ENCODE measurements at places on chromosomes 11 and 22.

DNA sequence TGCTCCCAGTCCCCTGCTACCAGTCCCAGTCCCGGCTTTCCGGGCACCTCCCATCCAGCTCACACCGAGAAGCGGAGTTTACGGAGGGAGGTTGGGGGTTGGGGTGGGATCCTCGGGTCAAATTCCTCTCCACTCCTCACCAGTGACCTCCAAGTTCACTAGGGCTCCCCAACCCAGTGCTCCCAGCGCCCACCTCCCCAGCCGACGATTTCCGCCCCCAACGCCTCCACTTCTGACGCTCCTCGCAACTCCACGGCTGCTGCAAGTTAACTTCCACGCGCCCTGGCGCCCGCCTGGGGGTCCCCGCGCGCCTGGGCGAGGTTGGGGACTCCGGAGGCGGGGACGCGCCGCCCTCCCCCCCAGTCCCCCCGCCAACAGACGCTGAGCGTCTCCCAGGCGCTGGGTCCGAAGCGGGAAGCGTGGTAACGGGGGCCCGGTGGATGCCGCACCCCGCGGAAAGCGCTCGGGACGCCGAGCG lies 526 bp downstream of the TPST2 start:
- DNase-seq = no peak

GRCh38 chr11:68471360-68472340 lies 11.1 kb downstream of the PPP6R3 start:
- DNase-seq = peak; percentile 54

GRCh38 chr11:132058211-132058772 lies 687.9 kb downstream of the NTM start:
- DNase-seq = no peak

DNA sequence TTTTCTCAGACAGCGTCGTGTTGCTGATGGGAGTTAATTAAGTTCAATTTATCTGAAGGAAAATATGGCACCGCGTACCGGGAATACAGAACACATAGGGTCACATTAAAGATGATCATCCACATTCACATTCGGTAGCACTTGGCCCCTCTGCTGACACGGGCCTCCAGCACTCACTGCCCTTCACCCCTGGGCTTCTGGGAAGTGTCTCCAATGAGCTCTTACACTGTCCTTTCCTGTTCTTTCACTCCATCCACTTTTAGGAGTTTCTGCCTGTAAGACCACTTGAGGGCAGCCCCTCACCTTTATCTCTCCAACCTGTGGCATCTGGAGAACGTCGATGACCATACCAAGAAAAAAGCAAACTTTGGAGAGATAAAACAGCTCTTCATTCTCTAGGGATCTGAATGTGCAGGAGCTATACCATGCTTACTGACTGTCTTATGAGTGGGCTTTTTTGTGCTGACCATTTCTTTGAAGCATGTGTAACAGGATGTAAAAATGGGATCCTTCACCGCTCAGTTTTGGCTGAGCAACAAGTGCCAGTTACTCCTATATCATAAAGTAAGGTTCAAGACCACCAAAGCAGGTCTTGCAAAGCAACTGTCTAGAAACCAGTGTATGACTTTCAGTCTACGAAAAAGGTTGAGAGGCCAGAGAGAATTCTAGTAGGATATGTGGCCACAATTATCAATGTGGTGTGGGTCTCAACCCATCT lies 1.1 kb upstream of the SERGEF start:
- no peak for DNase-seq

DNA sequence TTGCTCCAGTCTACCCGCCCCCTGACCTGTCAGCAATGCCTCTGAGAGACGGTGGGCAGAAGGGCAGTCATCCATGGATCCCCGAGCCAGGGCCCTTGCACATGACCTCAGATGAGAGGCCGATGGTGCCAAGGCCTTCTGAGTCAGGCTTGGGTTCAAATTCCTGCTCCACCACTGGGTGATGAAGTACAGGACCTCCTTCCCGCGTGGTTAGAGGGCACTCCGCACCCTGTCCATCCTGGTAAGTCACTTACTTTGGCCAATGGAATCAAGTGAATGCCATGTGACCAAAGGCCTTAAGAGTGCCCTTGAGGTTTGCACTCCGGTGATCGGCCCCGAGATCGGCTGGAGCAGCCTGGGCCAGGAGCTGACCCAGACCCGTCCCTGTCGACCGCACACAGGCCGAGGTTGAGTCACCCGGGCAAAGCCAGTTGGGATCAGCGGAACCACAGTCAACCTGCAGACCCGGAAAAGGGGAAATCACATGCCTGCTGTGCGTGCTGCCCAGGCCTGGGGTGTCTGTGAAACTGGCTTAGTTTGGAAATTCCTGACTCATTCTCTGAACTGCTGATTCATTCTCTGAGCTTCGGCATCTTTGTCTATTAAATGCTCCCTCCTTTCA lies 48.9 kb downstream of the RTL6 start:
- DNase-seq = no peak

DNA sequence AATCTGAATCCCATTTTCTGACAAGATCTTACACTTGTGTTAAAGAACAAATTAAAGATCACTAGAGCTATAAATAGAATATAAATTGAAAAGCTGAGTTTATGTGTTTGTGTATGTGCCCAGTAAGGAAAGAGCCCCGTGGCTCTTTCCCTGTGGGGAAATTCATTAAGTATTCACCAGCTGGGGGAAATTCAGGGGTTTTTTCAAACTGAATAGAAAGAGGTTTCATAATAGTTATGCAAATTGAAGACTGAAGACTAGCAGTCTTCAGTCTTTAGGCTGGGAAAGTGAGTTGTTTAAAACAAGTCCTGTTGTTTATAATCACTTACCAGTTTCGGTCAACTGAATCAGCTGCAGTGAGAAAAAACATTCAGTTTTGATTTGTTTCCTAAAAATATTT lies 11.3 kb upstream of the MS4A7 start:
- DNase-seq = no peak

DNA sequence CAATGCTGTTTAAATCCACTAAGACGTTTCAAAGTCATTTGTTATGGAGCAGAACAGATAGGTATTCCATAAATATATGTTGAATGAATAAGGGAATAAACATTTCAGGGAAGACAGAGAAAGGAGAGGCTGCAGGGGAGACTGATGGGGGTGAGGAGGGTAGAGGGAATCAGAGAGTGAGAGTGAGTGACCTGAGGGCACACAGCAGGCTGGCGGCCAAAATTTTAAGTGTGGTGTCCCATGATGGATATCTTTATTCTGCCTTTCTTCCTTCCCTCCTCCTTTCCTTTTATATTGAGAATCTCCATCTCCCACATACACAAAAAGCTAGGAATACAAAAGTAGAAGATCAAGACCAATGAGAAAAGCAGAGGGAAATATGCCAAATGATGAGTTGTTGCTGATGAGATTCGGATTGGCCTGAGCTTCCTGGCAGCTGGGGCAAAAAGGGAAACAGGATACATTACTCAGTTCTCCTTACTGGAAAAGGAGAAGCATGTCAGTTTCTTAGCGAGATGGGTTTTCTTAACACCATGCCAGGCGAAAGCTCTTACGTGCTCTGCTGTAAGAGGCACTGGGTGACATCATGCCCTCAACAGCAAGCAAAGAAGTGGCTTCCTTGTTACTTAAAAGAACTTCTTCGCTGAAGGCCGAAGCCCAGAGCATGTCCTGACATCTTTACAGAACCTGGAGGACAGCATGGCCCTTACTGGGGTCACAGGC lies 11.2 kb upstream of the CYTH4 start:
- no peak for DNase-seq

DNA sequence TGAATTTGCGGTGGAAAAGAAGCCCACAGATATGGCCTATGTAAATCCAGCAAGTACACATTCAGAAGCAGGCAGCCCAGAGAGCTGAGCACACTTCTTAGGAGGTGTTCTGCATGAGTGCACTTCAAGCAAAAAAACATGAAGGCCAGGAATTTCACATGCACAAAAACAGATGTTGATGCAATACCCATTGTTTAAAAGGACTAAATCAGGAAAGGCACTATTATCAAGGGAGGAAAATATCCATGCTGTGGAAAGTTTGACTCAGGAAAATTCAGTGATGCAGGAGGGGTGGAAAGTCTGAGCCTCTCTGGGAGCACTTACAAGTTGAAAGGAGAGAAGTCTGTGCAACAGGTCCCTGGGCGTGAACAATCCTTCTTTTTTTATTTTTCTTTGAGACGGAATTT lies 15.8 kb upstream of the CARS1 start:
- no peak for DNase-seq

DNA sequence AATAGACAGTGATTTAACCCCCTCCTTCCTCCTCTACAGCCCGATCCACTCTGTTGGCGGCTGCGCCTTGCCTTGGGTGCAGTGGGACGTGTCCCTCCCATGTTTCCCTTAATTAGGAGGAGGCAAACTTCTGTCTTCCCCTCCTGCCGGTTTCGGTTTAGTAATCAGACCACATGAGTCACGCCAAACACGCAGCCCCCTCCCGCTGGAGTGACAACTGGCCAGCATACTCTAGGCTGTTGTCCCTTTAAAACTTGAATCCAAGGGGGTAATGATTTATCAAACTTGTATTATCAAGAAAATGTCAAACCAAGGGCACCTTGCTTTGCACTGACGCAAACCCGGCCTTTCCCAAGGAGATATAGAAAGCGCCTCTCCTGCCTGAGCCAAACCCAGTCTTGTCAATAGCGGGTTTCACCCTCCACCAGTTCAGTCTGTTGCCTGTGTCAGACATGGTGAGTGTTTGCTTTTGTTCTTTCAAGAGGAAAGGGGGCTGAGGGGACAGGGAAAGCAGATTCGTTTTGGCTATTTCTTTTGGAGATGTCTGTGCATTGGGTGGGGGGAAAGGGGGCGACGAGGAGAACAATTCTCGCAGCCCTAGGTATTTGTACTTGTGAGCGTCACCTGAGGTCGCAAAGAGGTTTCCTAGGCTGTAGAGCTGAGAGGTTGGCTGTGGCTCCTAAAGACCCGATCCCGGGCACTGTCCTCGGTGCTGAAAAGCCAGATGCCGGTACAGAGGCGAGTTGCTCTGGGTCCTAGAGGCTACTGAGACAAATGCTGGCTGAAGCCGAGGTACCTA lies at the start of gene SLC6A5:
TSS of gene SLC6A5 (plus strand) at position 388 of the 799 bp plus-strand sequence. CDS start at position 453, 65 bp downstream.
- DNase-seq = no peak

- no peak for DNase-seq
Observed at GRCh38 chr22:20153945-20154344, 3.1 kb upstream of the CCDC188 start.

DNA sequence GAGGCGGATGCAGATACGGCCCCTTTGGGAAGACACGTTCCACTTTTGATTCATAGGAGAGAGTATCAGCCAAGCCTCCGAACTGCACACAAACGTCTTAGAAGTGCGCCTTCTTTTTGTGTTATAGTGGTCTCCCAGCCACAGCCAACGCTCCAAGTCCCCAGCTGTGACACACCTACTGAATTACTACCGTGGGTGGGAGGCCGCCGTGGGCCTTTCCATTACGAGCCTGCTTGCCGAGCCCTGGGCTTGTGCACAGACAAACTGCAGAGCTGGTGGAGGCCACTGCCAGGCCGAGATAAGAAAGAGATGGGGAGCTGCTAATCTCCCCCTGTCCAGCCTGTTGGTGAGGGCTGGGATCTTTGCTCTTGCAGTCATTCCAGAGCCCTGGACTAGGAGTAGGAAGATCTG lies 761 bp downstream of the HMBS start:
- no peak for DNase-seq

GRCh38 chr11:9038541-9038940 lies 34.7 kb upstream of the NRIP3 start:
- DNase-seq = no peak

GRCh38 chr22:24200619-24201212 lies 19.4 kb downstream of the SUSD2 start:
- DNase-seq = no peak

DNA sequence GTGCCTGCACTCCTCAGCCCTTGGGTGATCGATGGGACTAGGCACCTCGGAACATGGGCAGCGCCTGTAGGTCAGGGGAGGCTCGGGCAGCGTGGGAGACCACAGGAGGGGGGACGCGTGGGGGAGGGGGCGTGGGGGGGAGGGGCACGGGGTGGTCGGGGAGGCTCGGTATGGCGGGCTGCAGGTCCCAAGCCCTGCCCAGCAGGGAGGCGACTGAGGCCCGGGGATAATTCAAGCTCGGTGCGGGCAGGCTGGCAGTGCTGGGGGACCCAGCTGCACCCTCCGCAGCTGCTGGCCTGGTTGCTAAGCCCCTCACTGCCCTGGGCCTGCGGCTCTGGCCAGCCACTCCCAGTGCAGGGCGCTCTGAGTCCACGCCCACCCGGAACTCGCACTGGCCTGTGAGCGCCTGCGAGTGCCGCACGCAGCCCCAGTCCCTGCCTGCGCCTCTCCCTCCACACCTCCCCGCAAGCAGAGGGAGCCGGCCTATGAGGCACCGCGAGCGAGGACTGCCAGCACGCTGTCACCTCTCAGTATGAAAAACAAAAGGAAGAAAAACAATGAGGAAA lies 1698.3 kb upstream of the RAG2 start:
- no peak for DNase-seq

DNA sequence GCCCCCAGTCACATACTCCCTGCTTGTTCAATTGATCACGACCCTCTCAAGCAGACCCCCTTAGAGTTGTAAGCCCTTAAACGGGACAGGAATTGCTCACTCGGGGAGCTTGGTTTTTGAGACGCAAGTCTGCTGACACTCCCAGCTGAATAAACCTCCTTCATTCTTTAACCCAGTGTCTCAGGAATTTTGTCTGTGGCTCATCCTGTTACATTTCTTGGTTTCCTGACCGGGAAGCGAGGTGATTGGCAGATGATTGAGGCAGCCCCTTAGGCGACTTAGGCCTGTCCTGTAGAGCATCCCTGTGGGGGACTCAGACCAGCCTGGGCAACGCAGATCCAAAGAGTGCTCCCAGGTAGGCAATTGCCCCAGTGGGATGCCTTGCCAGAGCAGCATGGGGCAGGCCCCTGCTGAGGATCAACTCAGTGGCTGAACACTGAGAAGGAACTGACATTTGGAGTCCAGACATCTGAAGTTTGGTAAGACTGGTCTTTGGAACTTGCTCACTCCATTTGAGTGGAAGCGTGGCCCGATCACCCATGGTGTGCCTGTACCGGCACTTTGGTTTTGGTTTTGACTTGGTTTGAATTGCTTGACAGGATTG lies 51.5 kb downstream of the NEU3 start:
- DNase-seq = no peak

GRCh38 chr22:36893262-36893661 lies 20.2 kb upstream of the CSF2RB start:
- no peak for DNase-seq

GRCh38 chr22:41902932-41903421 lies 11.9 kb downstream of the SHISA8 start:
- DNase-seq = no peak

DNA sequence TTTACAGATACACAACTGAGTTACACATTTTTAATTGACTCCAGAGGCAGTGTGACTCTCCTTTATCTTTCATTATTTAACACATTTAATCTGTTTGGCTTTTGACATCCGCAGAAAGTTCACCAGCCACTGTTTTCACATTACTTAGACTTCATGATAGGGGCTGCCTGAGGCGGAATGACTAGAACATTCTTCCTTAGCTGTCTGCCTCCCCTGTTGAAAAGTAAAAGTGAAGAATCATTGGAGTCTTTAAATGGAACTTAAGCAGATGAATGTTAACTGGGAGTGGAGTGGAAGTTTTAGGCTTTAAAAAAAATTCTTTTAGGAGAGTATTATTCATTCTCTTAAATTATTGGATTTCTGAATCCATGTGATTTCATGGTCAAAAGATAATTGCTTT lies 229.2 kb upstream of the MTNR1B start:
- no peak for DNase-seq

Measured in CD4-positive, alpha-beta T cell treated with Interleukin-6 at 100 ng/mL for 8 hours (primary cell).